ENCODE measurements at places on chromosomes 11 and 22.

DNA sequence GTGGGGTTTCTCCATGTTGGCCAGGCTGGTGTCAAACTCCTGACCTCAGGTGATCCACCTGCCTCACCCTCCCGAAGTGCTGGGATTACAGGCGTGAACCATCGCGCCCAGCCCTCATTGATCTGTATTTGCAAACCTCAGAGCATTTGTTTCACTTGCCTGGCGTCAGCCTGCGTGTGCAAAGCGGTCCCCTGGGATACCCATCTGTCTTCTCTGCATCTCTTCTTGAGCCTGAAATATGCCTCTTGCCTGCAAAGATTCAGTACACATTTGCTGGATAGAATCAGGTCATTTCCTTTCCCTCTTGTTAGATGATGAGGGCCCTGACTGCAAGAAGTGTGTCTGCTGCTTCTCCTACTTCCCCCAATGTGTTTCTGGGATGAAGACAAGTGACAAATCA is 1291.0 kb downstream of the TBC1D22A start:
- no peak for DNase-seq

- DNase-seq, result no peak
Observed at GRCh38 chr22:25702040-25702439, 39.9 kb upstream of the MYO18B start.

DNA sequence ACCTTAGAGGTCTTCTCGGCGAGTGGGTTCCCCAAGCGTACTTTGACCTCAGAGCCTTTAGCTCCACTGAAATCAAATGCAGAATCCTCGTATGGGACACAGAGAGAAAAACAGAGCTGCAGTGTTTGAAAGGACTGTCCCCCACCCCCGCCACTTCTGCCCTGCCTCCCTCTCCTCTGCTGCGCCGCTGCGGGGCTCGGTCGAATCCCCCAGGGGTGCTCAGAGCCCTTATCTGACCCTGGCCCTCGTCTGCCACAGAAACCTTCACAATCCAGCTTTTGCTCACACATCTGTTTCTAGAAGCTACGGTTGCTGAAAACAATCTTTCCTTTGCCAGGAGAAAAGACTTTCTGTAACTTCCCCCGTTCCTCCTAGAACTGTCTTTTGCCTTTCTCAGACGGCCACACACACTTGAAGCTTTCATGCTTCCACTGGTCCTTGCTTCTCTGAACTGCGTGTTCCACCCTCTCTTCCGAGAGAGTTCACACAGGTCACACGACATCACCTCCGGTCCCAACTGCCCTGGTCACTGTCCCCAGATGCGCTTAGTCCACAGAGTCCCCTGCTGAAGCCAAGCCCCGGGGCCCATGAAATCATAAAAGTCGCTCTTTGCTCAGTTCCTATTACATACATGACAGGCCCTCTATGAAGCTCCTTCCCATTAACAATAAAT is 3.7 kb downstream of the SMIM35 start:
- no peak for DNase-seq

- DNase-seq, result no peak
Observed at GRCh38 chr22:31179345-31179744, 19.4 kb downstream of the RNF185 start.

GRCh38 chr11:35949242-35949641 is 5.4 kb downstream of the LDLRAD3 start:
- no peak for DNase-seq

DNA sequence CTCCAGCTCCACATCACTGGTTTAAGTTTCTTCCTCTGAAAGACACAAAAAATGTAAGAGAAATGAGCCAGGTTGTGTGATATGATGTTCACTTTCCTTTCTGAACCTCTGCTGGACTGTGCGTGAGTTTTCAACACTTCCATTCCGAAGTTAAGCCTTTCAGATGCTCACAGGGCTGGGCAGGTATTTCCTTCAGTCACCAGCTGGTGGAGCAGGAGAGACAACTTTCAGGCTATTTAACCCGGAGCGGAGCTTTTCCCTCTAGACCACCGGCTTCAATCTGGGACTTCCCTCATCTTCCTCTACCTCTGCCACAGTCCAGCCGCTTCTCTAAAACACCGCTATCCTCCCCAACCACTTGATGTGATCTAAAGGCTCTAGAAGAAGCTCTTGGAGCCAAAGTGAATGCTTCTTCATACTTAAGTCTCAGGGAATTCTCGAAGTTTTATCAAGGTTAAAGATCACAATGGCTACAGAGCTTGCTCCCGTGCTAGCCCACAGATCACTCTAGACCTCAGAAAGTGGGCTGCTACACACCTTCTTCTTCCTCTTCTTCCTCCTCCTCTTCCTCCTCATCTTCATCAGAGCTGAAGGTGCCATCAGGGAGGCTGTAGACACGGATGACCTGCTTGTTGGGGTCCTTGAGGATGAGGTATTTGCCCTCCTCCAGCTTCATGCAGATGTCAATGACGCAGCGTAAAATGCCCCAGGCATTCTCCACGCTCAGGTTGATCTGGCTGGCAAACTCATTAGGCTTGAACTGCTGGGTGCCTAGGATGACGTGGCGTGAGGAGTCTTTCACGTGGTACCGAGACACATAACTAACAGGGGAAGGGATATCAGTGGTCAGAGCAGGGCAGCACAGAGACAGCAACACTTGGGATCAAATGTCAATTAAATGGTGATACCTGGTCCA is 4.4 kb upstream of the FOXRED2 start:
- no peak for DNase-seq

DNA sequence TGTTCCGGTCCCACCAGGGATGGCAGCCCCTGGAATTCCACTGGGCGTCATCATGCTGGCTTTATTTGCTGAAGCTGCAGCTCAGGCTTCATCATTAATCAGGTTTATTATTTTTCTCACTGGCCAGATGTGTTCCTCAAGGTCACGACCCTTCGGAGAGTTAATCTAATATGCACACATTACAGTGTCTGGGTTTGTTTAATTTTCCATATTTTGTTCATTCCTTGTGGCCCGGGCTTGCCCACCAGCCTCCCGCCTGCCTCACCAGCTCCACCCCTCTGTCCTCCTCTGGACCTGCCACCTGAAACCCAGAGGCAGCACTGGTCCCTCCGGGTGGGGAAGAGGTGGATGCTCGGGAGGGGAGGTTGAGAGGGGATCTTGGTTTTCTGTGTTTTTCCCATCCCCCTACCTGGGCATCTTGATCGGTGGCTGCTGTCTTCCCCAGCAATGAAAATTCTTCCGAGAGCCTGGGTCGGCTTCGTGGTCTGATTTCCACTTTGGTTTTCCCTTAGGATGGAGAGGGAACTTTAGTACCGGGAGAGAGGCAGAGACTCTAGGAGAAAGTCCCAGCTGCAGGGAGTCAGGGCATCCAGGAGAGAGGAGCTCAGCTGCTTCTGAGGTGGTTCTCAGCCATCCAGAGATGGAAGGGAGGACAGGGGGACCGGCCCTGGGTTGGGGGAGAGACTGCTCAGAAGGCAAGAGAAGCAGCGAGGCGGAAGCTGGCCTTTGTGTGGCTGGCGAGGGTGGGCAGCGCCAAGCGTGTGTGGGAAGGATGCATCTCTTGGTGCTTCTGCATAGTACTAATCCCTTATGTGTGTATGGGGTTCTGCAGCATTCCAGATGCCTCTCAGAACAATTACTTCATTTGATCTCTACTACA is 2.1 kb downstream of the GRIK4 start:
- DNase-seq, result no peak

- no peak for DNase-seq
Observed at GRCh38 chr11:116037861-116038260, 533.6 kb upstream of the CADM1 start.

- DNase-seq, result no peak
Observed at GRCh38 chr22:46386312-46386711, 50.8 kb downstream of the TRMU start.

GRCh38 chr11:8811571-8811970 is 99.4 kb upstream of the AKIP1 start:
- no peak for DNase-seq

DNA sequence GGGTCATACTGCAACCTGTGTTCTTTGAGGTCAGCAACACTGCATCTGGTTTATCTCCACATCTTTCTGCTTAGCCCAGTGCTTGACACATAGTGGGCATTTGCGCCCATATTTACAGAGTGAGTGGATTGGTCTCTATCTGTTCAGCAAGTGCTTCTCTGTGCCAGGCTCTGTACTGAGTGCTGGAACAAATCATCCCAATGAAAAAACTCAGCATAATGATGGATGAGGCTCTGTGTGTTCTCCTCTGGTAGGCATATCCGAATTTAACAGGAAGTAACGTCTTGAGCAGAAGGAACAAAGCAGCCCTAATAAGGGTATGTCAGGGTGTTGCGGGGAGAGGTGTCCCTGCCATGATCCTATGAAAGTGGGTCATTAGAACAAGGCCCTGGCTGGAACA is 46.0 kb downstream of the MCM5 start:
- DNase-seq, result no peak

GRCh38 chr11:71370895-71371673 is 77.1 kb downstream of the DHCR7 start:
- no peak for DNase-seq

DNA sequence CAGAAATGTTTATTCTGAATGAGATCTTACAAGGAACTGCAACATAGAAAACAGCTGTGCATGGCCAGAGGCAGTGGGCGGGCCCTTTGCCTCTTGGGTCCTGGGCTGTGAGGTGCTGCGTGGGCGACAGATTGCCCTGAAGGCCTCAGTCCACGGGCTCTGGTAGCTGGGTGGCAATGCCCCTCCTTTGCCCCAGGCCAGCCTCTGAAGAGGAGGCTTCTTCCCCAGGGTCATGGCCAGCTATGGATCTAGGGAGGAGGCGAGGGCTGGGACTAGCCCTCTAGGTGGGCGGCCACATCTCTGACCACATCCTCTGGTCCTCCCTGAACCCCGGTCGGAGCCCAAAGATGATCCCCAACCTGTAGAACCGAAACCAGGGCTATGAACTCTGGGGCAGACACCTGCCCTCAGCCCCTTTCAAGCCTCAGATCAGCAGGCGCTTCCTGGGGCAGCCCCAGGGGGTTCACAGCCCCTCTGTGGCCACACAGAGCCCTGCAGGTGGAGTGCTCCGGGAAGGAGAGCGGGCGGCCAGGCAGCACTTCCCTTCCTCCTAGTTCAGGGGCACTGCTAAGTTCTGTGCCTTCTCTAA is 6.6 kb upstream of the CDC42BPG start:
- DNase-seq, result no peak

DNA sequence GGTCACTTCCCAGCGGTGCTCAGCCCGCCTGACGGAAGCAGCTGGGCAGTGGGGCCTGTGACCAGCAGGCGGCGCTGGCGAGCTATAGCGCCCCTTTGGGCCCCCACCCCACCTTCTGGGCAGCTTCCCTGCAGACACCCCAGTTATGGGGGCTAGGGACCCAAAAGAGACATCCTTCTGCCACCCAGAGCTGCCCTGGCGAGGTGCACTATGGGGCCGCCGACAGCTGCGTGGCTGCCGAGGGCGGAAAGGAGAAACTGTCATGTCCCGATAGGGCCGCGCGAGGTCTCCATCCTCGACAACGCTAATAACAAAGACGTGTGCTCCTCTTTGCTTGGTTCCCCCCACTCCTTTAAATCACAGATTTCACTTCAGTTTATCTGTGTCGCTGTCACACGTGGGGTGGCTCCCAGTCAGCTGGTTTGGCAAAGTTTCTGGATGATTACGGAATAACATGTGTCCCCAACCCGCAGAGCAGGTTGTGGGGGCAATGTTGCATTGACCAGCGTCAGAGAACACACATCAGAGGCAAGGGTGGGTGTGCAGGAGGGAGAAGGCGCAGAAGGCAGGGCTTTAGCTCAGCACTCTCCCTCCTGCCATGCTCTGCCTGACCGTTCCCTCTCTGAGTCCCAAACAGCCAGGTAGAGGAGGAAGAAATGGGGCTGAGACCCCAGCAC is 673 bp upstream of the MYO7A start:
- DNase-seq, result no peak

- DNase-seq, result no peak
Observed at GRCh38 chr11:65419460-65419771, 3.2 kb upstream of the NEAT1 start.

GRCh38 chr11:2584812-2585565 is 114.8 kb downstream of the KCNQ1OT1 start:
- no peak for DNase-seq

DNA sequence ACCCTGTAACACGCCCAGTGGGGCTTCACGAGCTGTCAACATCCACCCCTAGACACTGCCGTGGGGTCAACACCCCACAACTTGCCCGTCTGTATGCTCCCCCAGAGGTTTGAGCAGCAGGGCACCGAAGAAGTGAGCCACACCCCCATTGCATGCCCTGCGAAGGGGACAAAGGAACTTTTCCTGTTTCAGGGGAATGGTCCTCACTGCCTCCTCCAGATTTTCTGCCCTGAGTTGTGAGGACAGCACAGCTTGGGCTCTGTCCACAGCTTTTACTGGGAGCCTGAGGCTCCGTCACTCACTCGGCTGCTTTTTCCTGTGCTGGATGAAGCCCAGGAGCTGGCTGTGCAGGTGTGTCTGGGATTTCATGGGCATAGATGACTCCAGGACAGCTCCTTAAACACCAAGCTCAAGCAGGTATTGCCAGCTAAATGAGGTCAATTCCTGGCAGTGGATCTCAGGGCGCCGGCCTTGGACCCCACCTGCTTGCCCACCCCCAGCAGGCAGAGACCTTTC is 40.2 kb upstream of the CCDC188 start:
- DNase-seq, result no peak

GRCh38 chr11:115545581-115546210 is 41.5 kb upstream of the CADM1 start:
- DNase-seq, result no peak

DNA sequence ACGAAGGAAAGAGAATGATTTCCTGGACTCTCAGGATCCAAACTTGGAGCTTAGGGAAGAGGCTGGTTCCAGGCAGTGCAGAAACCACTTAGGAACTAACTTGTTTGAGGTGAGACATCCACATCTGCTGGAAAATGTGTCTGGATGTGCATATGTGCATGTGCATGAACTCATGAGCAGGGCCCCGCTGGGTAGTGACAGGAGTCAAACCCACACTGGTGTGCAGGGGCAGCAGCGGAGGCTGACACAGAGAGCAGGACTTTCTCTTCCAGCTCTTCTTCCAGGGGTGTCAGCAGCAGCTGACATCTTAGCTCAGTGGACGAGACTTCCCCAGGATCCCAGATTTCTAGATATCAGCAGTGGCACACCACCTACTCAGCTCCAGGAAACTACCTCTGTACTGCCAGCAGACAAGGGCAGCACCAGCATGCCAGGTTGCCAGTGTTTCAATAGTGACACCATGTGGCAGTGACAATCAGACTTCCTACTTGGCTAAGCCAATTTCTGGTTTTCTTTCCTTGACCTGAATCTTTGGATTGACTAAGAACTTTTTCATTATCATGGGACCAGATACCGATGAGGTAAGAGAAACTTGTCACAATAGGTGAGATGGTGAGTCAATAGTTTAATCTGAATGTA is 227.5 kb upstream of the ZC3H12C start:
- no peak for DNase-seq

GRCh38 chr22:44112191-44112590 is 68.5 kb upstream of the PARVG start:
- DNase-seq, result no peak

DNA sequence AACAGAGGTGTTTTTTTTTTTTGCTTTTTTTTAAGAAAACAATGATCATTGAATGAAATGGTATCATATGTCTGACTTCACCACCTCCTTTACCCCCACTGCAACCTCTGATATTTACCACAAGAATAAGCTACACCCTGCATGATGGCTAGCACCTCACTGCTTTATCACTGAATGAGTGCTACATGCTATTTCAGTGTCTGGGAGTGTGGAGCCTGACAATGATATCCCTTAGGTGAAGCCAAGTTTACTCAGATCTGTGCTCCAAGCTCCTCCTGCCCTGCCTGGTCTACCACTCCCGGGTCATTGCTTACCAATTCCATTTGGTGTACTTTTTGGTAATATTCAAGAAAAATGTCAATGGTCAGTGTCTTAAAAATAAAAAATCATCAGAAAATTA is 21.1 kb downstream of the MMP20 start:
- DNase-seq, result no peak
